ENCODE measurements at places on chromosomes 12 and 14.

- DNase-seq, result no peak
Measured at GRCh38 chr12:66085213-66085612, 45.3 kb downstream of the LLPH start.

DNA sequence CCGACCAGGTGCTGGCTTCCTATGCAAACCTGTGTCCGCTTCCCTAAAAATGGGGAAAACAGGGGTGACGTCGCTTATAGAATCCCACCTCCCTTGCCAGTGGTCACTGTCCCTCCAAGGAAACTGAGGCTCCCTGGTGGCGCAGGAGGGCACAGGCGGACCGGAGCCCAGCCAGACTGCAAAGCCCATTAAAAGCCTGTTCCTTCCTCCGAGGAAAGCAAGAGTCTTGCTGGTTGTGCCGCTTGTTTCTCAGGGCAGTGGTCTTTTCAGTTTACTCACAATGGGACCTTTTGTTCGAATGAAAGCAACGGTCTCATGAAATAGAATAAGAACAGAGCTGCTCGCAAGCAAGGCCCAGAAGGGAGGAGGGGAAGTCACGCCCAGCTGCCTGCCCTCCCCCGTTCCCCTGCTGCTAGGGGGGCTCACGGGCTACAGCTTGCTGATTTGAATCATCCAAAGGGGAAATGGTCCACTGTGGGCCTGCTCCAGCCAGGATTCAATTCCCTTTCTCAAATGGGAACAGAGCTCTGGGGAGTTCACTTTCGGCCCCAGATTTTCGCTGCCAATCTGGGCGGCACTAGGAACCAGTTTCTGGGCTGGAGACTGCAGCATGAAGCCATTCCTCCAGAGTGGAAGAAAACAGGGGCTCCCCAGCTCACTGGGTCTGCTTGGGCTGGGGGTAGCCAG is 4.6 kb upstream of the SELPLG start:
- no peak for DNase-seq

GRCh38 chr14:95725685-95726336 is 11.9 kb upstream of the TCL1A start:
- DNase-seq, result no peak

- DNase-seq, result no peak
Measured at GRCh38 chr12:4277857-4278256, 4.3 kb downstream of the CCND2 start.

DNA sequence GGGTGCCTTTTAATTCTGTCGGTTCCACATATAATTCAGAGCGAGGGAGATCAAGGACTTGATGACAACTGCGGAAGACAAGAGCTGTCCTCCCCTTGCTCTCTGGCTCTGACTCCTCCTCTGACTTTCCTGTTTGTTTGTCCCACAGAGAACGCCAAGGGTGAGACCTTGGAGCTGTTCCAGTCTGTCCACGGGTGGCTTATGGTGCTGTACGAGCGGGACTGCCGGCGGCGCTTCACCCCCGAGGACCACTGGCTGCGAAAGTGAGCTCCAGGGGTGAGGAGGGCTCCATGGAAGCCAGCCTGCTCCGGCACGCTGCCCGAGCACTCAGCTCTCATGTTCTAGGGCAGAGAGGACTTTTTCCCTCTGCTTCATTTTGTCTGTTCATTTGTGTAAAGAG is 32.8 kb downstream of the UBE3B start:
- DNase-seq, result no peak

DNA sequence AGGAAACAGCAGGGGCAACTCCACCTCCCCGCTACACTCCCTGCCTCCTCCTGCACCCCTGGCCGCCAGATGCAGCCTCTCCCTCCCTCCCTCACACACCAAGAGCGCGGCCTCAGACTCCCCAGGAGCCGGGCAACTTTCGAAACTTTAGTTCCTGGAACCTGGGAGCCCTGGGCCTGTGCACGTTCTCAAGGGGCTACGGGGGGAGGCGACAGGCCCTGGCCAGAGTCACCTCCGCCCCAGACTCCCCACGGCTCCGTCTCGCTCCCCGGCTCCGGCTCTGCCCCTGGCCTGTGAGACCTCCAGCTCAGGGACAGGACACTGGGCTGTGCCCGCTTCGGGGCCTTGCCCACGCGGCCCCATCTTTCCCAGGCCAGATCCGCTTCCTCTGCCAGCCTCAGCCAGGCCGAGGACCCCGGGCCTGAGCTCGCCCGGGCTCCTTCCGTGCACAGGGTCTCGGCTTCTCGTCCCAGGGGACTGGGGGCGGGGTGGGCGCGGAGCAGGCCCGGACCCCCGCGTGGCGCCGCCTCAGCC is 5.5 kb downstream of the AMN start:
- peak; percentile 23 for DNase-seq
